ENCODE measurements at places on chromosomes 13 and 19.
A peak's percentile ranks its signal among the peaks of the same experiment; 100 is the strongest.

DNA sequence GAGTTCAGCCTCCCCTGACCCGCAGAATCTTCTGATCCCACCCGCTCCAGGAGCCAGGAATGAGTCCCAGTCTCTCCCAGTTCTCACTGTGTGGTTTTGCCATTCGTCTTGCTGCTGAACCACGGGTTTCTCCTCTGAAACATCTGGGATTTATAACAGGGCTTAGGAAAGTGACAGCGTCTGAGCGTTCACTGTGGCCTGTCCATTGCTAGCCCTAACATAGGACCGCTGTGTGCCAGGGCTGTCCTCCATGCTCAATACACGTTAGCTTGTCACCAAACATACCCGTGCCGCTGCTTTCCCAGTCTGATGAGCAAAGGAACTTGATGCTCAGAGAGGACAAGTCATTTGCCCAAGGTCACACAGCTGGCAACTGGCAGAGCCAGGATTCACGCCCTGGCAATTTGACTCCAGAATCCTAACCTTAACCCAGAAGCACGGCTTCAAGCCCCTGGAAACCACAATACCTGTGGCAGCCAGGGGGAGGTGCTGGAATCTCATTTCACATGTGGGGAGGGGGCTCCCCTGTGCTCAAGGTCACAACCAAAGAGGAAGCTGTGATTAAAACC is 1.1 kb upstream of the APOE start:
- peak; percentile 72 for DNase-seq

GRCh38 chr19:1767464-1767933 is 14.2 kb downstream of the ONECUT3 start:
- DNase-seq: peak; percentile 98

- DNase-seq: no peak
Measured at GRCh38 chr13:79776531-79777295, 295.8 kb downstream of the NDFIP2 start.

DNA sequence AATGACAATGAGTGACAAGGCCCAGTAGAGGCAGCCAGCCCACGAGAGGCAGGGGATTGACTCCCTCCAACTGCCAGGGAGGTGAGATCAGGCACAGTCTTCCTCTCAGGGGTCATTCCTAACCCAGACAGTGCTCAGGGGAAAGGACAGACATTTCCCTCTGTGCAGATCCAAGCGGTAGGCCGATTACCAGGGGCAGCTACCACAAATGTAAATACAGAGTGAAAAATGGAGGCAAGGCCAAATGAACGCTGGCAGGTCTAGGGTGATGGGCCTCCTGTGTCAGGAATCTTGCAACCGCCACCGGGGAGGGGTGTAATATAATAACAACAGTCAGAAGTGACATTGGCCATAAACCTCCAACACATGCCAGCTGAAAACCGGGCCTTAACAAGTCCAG is 881.4 kb downstream of the UQCRFS1 start:
- DNase-seq: no peak

DNA sequence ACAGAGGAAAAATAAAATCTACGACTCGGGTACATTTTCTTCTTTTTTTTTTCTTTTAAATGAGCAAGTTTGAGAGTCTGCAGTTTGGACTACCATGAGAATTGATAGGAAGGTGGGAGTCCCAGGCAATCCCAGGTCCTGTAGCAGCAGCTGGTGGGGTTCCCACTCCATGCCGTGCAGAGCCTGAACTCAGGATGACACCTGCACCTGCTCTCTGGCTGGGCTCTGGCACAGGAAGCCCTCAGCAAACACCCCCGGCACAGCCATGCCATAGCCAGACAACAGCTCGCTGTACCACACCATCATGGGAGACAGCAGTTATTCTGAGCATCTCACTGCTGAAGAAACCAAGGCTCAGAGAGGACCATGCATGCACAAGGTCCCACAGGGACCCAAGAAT is 6.2 kb upstream of the GP6 start:
- DNase-seq: no peak

Measured in H7 (cell line).